Central memory CD8-positive, alpha-beta T cell (primary cell): ENCODE measurements at places on chromosomes 1 and 21.

DNA sequence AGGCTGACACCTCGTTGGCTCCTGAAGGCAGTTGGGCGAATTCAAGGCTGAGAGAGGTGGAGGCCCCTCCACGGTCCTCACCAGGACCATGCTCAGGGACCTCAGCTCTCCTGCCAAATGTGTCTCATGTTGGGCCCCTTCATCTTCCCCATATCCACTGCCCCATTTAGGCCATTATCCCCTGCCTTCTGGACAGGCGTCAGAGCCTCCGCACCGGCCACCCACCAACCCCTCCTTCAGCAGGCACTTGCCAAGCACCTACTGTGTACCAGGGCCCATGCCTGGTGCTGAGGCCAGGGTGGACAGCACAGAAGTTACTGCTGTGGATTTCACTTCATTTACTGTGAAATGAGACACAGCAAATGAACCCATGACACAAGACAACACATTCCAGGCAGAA lies 325.8 kb downstream of the MATN1 start:
- H3K36me3 ChIP-seq = no peaks in the 10 kb centered on the region
- H3K27me3 ChIP-seq = peaks cover 43% of the 10 kb centered on the region
- no peak overlapping the region for H3K27ac ChIP-seq
- DNase-seq = no peak
- no peaks in the 10 kb centered on the region for H3K4me1 ChIP-seq

DNA sequence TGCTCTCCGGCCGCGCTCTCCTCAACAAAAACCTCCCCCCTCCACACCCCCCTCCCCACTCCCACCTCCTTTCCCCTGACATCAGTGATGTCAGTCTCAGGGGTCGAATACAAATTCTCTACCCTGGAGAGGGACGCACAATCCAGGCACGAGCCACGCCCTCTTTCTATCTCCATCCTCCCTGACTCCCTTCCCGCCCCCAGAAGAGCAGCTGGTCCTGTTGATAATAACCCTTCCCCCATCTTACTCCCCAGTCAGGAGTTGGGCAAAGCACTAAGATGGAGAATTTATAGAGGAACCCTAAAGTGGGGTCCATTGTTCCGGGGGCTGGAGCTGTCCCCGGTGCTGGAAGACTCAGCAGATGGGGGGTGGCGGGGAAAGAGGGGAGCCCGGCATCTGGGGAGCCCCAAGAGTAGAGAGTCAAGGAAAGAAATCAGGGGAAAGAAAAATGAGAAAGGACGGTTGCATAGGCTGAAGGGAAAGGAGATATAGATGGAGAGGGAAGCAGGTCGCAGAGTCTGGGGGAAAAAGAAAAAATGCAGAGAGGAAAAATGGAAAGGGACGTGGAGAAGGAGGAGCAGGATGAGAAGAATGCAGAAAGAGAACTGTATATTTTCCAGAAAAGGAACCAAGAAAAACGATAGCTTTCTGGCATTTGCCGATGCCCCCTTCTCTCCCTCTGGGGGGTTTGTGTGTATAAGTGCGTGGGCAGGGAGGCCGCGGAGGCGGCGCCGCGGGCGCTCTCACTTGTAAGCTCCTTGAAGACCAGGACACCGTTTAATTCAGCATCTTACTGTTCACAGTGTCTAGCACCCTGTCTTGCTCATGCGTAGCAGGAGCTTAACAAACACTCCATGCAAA lies at the start of gene CELF3:
TSS of gene CELF3 (minus strand) at position 33 of the 861 bp plus-strand sequence. CDS start 783 bp downstream, outside the sequence.
- H3K4me1 ChIP-seq = peaks cover 28% of the 10 kb centered on the region
- H3K36me3 ChIP-seq = peaks cover 7% of the 10 kb centered on the region
- H3K27ac ChIP-seq = no peak within 1 kb of the TSS
- H3K4me3 ChIP-seq = no peak within 1 kb of the TSS
- H3K27me3 ChIP-seq = peaks cover 76% of the 10 kb centered on the region

GRCh38 chr1:154744352-154745035 lies 125.6 kb downstream of the KCNN3 start:
- H3K36me3 ChIP-seq = peaks cover 2% of the 10 kb centered on the region
- peaks cover 2% of the 10 kb centered on the region for H3K27me3 ChIP-seq
- H3K4me1 ChIP-seq = peaks cover 44% of the 10 kb centered on the region
- DNase-seq = no peak

- peaks cover 39% of the 10 kb centered on the region for H3K27me3 ChIP-seq
- no peak overlapping the region for H3K4me3 ChIP-seq
- no peak overlapping the region for H3K27ac ChIP-seq
- no peaks in the 10 kb centered on the region for H3K36me3 ChIP-seq
These were observed 44.5 kb downstream of the LRRC38 start for GRCh38 chr1:13469343-13469742.

- no peaks in the 10 kb centered on the region for H3K4me1 ChIP-seq
- H3K36me3 ChIP-seq = no peaks in the 10 kb centered on the region
- no peak overlapping the region for H3K27ac ChIP-seq
- no peak for DNase-seq
- H3K4me3 ChIP-seq = no peak overlapping the region
These were observed 36.4 kb downstream of the RXRG start for GRCh38 chr1:165408518-165408917.

GRCh38 chr21:33033961-33034413 lies 8.3 kb downstream of the OLIG2 start:
- DNase-seq = no peak
- no peak overlapping the region for H3K27ac ChIP-seq
- no peak overlapping the region for H3K4me3 ChIP-seq
- H3K36me3 ChIP-seq = peaks cover 3% of the 10 kb centered on the region

- DNase-seq = no peak
- H3K27me3 ChIP-seq = peaks cover 37% of the 10 kb centered on the region
- no peaks in the 10 kb centered on the region for H3K4me1 ChIP-seq
- H3K4me3 ChIP-seq = no peak overlapping the region
- no peak overlapping the region for H3K27ac ChIP-seq
These were observed 106.3 kb upstream of the CACHD1 start for GRCh38 chr1:64363616-64364015.

DNA sequence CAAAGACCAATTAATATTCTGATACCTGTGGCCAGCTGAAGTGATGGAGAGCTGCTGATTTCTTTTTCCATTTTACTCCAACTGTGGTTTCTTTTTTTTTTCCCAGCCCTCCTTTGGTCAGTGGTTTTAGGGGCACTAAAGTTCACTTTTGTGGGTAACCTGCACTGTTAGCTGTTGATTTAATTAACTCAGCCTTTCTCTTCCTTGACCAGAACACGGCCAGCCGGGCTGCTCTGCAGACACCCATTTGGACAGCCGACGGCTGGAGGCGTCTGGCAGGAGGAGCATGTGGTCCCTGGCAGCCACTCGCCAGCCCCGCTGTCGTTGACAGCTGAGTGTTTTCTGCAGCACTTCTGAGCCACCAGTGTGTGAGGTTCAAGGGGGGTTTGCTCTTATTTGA lies 136.2 kb upstream of the RUNX3 start:
- H3K27ac ChIP-seq = peak overlapping the region; percentile 95
- H3K27me3 ChIP-seq = no peaks in the 10 kb centered on the region
- peaks cover 14% of the 10 kb centered on the region for H3K36me3 ChIP-seq
- H3K4me1 ChIP-seq = peaks cover 80% of the 10 kb centered on the region
- no peak for DNase-seq

- DNase-seq = no peak
- no peaks in the 10 kb centered on the region for H3K27me3 ChIP-seq
- H3K4me3 ChIP-seq = no peak overlapping the region
- H3K4me1 ChIP-seq = no peaks in the 10 kb centered on the region
These were observed 84.1 kb upstream of the PRDX6 start for GRCh38 chr1:173392895-173393658.

- no peaks in the 10 kb centered on the region for H3K4me1 ChIP-seq
- DNase-seq = no peak
- no peak overlapping the region for H3K4me3 ChIP-seq
- no peak overlapping the region for H3K27ac ChIP-seq
- no peaks in the 10 kb centered on the region for H3K27me3 ChIP-seq
- H3K36me3 ChIP-seq = no peaks in the 10 kb centered on the region
These were observed 146.7 kb downstream of the HMCN1 start for GRCh38 chr1:185880779-185881333.

- no peak for DNase-seq
- no peaks in the 10 kb centered on the region for H3K27me3 ChIP-seq
- H3K36me3 ChIP-seq = peaks cover 27% of the 10 kb centered on the region
- peak overlapping the region; percentile 2 for H3K4me3 ChIP-seq
- peaks cover 15% of the 10 kb centered on the region for H3K4me1 ChIP-seq
- peak overlapping the region; percentile 10 for H3K27ac ChIP-seq
These were observed 26.8 kb upstream of the GUCA2A start for GRCh38 chr1:42191319-42191718.

GRCh38 chr1:97201641-97202040 lies 480.1 kb downstream of the PTBP2 start:
- H3K36me3 ChIP-seq = no peaks in the 10 kb centered on the region
- H3K27me3 ChIP-seq = no peaks in the 10 kb centered on the region
- DNase-seq = no peak
- no peaks in the 10 kb centered on the region for H3K4me1 ChIP-seq

DNA sequence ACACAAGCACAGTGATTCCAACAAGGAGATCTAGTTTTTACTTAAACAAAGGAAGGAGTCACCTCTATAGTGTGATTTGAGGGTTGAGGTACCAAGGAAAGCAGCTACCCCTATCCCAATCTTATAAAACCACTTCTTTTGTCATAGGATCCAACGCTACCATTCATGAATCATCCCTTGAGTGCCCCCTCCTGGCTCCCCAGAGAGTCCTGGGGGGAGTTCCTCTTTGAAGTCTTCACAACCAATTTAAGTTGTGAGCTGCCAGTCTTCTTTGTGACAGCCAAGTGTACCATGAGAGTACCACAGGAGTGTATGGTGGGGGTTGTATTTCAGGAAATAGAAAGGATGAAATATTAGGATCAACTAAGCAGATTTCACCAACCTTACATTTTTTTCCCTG lies 39.1 kb upstream of the NHLH2 start:
- no peaks in the 10 kb centered on the region for H3K4me1 ChIP-seq
- DNase-seq = no peak
- H3K27ac ChIP-seq = no peak overlapping the region
- no peak overlapping the region for H3K4me3 ChIP-seq

- H3K4me3 ChIP-seq = no peak overlapping the region
- no peak overlapping the region for H3K27ac ChIP-seq
- H3K4me1 ChIP-seq = no peaks in the 10 kb centered on the region
- H3K36me3 ChIP-seq = no peaks in the 10 kb centered on the region
These were observed 38.0 kb downstream of the GPR161 start for GRCh38 chr1:168098534-168099320.

GRCh38 chr1:204545881-204546280 lies 29.7 kb downstream of the MDM4 start:
- H3K4me3 ChIP-seq = no peak overlapping the region

DNA sequence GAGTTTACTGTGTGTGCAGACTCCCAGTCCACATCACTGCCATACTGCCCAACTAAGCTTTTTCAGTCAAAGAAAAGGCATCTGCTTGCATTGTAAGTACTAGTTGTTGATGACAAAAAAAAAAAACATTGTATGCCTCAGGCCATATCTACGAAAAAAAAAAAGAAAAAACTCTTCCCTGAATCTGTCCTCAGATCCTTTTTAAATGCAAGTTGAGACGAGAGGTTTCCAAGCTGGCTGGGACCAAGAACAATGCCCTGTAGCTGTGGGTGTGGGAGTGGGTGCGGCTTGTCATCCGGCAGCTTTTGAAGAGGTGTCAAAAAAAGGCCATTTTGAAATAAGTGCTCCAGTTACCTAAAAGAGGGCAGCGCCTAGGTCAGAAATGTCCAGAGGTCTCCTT lies 29.2 kb upstream of the HHAT start:
- no peaks in the 10 kb centered on the region for H3K36me3 ChIP-seq
- H3K4me3 ChIP-seq = no peak overlapping the region
- H3K4me1 ChIP-seq = no peaks in the 10 kb centered on the region
- no peak for DNase-seq
- no peak overlapping the region for H3K27ac ChIP-seq

DNA sequence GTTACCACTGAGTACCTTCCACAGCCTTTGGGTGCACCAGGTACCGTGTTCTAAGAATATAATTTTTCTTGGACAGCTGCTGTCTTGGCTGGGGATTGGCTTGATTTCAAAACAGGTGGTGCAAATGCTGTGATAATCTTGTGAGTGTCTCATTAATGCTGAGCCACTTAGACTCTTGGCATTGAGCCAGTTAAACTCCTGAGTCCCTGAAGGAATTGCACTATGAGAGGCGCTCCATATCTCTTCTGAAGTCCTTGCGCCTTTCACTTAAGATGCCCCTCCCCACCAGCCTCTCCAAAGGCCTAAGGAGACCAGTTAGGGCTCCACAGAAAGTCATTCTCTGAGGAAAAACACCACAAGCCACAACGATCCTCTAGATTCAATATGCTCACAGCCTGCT lies 51.0 kb downstream of the BACH1 start:
- H3K4me3 ChIP-seq = no peak overlapping the region
- no peaks in the 10 kb centered on the region for H3K36me3 ChIP-seq
- H3K4me1 ChIP-seq = no peaks in the 10 kb centered on the region
- no peak overlapping the region for H3K27ac ChIP-seq
- no peaks in the 10 kb centered on the region for H3K27me3 ChIP-seq

DNA sequence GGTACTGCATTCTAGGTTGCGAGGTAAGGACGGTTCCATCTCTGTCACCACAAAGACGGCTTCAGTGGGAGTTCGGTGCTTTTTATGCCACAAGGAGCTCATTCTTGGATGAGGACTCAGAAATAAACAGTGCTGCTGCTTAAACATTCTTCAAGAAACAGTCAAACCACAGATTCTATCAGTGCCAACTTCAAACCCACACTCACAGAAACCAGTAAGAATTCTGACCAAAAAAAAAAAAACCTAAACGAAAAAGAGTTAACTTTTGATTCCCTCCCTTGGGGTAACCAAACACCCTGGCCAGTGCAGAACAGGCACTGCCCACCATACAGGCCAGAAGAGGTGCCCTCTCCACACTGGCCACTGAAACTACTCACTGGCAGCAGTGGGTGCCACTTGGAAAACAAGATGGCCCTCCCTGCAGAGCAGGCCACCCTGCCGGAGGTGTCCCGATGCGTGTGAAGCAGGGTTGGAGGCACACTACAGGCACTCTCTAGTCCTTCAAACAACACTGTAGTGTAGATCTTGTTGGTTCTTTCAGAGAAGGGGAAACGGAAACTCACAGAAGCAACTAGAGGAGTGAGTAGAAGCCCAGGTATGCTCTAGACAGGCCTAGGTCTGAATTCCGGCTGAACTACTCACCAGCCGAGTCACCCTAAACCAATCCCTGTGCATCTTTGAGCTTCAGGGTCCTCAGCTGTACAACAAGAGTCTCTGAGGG lies 87.3 kb upstream of the TLR5 start:
- peak overlapping the region; percentile 14 for H3K27ac ChIP-seq
- H3K4me1 ChIP-seq = peaks cover 21% of the 10 kb centered on the region
- peaks cover 8% of the 10 kb centered on the region for H3K27me3 ChIP-seq
- peaks cover 3% of the 10 kb centered on the region for H3K36me3 ChIP-seq
- DNase-seq = no peak

DNA sequence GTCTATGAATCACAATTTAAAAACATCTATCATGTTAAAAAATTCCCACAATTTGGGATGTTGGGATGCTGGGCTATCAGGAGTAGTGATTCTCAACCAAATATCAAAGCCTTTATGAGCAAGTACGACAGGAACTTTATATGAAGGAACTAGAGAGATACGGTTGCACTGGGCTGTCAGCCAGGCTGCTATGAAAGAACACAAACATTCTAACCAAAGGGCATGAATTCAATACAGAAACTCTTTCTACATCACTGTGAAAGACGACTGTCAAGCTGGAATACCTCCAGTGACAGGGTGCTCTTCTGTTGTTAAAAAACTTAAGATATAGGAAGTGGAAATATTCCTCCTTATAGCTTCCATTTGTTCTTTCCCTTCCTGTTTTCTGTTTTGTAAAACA lies 9.8 kb downstream of the CACNA1E start:
- H3K27me3 ChIP-seq = peaks cover 69% of the 10 kb centered on the region
- no peak overlapping the region for H3K27ac ChIP-seq
- H3K4me3 ChIP-seq = no peak overlapping the region
- H3K36me3 ChIP-seq = no peaks in the 10 kb centered on the region
